ENCODE measurements at places on chromosomes 4 and X.

GRCh38 chr4:7629501-7630254 lies 194.9 kb upstream of the PSAPL1 start:
- no peak for DNase-seq

DNA sequence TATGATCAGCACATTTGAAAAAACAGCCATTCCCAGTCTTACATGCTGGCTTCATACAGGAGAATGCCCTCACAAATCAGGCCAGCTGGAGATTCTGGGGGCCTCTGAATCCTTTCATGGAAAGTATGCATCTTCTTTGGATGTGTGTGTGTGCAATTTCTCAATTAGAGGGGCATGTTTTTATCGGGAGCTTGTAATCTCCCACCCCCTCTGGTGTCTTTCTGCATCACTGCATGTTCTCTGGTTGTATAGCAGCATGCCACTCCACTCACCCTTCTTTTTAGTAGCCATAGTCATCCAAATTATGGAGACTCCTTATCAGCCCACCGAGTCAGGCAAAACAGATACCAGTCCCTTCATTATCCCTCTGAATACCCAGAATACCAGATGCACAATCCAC lies 282.2 kb upstream of the SLIT2 start:
- DNase-seq = no peak

- DNase-seq = no peak
These were observed 632.3 kb downstream of the PDHA2 start for GRCh38 chr4:96471956-96472867.

DNA sequence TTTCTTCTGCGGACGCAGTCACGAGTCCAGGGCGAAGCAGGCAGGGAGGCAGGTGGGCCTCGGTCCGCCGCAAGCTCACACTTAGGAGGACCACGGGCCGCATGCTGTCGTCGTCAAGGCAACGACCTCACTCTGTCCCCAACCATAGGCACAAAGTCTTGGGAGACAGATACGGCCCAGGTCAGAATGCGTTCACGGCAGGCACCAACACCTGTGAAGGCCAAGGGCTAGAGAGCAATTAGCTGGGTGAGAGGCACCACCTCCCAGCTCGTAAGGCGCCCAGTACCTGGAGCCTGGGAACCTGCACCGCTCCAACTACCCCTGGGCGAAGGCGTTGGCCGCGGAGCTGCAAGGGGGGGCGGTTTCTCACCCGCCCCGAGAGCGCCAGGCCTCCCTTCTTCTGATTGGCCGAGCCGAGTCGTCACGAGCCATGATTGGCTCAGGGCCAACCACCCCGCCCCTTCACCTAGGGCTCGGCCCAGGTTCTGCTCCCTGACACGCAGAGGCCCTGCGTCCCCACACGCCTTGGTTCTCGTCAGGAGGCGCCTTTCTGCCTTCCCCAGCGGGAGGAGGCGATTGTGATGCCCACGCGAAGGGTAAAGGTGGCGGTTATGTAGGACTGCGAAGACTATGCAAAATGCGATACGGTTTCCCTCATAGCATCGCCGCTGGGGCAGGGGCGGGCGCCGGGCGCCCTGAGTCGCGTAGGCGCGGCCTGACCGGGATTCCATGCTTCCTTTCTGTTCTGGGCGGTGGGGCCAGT lies at the start of gene CDKL2:
CDKL2 (minus strand) TSS at position 355 of the 763 bp plus-strand sequence. CDS start 4,540 bp downstream, outside the sequence.
- DNase-seq = no peak

- no peak for DNase-seq
These were observed 194.7 kb downstream of the FBXO8 start for GRCh38 chr4:174088795-174089194.

- DNase-seq = no peak
These were observed 302.8 kb downstream of the KCNIP4 start for GRCh38 chr4:21645776-21646175.

Measured in SIG-M5 (cell line).